Activated T-helper 1 cell treated with anti-CD3 and anti-CD28 coated beads, Interleukin-2, amount 50 U/mL, for 16 hours (primary cell): ENCODE measurements at places on chromosomes 6 and 20.

DNA sequence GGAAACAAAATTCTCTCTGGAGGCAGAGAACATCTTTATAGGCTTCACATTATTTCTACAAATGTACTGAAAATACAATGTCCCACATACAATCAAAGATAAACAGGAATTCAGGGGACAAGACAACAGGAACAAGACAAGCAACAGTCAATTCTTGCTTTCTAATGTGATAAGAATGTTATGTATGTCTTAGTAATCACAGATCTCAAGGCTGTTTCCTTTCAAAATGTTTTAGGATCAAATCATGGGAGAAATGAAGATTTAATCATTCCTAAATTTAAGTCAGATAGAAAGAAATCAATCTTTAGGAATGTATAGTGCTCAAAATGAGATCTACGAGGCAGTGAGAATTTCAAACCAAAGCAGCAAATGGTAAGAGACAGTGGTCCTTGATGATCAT, 32.1 kb downstream of the NEDD9 start:
- DNase-seq: no peak

GRCh38 chr6:85250586-85251220, 199.2 kb upstream of the NT5E start:
- no peak for DNase-seq

GRCh38 chr6:100171533-100172321, 177.7 kb upstream of the MCHR2 start:
- DNase-seq: no peak

DNA sequence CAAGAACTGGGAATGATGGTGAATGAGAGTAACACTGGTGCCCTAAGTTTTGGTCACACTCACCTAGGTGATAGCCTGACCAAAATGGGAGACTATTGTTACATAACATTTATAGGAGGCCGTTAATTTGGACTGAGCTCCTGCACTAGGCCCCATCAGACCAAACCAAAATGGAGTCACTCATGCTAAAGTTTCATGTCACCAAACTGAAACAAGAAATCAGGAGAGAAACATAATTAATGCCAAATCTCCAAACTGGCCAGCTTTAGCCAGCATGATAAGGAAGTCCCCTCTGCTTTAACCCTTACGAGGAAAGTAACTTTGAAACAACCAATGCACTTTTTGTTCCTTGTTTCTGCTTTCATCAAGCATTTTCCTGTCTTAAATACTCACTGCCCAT, 110.9 kb upstream of the SLC22A16 start:
- DNase-seq: no peak

- DNase-seq: no peak
Measured at GRCh38 chr6:30960907-30961673, 20.3 kb downstream of the MUCL3 start.

DNA sequence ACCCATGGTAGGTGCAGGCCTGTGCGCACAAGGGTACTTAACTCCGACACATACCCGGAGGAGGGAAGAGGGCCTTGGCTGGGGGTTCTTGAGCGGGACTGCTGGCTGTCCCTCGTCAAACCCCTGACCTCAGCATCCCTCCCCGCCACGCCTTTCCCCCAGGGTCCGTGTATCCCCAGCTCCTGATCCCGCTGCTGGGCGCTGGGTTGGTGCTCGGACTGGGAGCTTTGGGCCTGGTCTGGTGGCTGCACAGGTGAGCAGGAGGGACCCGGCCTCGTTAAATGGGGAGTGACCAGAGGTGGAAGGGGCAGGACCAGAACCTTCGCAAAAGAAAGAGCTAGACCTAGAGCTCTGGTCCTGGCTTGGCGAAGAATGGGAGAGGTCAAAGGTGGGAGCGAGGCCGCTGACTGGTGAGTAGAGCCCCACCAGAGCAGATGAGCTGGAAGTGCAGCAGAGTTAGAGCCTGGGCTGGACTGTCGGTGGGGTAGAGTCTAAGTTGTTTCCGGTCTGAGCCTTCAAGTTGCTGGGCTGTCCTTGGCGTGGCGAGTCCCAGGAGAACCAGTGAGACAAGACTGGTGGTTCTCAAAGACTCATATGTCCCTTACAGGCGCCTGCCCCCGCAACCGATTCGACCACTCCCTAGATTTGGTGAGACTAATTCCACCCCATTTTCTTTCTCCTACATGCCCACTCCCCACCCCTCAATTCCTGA, 963 bp downstream of the MPIG6B start:
- DNase-seq: no peak

GRCh38 chr6:14386668-14387067, 269.1 kb downstream of the CD83 start:
- DNase-seq: no peak

DNA sequence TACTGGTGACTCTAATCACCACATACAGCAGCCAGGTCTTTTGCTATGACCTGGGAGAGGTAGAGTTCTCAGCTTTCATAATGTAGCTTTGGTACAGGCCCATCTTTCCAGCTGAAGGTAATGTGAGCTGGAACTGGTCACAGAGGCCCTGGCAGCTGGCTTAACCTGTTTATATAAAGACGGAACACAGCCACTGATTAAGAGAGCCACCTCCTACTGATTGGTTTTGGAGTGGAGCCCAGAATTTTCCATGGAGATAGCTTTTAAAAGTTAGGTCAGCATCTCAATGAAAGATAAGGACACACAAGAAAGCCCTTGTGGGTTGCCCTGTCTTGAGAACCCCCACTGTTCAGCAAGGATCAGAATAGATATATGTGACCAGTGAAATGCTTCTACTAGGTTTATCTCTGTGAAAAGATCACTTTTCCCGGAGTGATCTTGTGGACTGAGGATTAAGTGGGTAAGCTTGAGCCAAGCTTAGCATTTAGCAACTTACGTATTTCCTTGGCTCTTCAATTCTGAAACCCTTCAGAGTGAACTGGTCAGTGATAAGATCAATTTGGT, 213.7 kb upstream of the CITED2 start:
- DNase-seq: no peak

DNA sequence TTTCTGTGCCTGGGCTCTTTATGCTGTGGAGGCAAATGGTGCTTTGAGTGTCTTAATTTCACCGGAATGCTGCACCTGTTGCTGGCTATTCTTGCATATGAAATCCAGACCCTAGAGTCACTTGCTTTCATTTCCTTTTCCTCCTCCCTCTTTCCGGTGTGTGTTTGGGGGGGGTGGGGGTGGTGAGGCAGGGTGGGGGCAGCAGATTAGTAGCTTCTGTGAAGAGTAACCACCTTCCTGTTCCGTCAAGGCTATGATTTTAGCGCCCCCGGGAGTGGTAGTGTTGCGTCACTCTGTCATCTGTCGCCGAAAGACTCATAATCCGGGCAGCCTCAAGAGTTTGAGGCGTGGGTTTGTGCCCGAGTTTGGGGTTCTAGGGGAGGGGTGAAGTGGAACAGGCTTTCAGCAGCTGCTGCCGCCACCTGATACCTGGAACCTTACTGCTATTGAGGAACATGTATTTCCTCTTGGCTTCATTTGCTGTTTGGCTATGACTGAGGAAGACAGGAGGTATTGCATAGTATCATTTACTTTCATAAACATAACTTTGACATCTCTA, 49.1 kb downstream of the UTRN start:
- no peak for DNase-seq

DNA sequence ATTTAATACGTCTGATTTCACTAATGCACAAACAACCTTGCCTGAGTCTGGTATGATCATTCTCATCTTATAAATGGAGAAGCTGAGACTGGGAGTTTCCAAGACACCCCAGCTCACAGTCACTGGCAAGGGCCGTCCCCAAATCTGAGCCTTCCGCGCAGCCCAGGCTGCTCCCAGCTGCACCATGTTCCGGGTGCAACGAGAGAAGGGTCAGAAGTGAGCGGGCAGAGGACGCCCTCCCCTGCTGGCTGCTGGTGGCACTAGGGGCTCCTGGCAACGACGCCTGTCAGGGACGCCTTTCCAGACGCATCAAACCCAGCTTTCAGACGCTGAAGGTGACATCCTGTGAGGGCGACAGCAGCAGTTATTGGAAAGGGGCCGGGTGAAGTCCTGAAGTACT, 115.3 kb upstream of the PROKR2 start:
- DNase-seq: no peak

GRCh38 chr6:150250826-150251225, 108.0 kb downstream of the PPP1R14C start:
- no peak for DNase-seq

DNA sequence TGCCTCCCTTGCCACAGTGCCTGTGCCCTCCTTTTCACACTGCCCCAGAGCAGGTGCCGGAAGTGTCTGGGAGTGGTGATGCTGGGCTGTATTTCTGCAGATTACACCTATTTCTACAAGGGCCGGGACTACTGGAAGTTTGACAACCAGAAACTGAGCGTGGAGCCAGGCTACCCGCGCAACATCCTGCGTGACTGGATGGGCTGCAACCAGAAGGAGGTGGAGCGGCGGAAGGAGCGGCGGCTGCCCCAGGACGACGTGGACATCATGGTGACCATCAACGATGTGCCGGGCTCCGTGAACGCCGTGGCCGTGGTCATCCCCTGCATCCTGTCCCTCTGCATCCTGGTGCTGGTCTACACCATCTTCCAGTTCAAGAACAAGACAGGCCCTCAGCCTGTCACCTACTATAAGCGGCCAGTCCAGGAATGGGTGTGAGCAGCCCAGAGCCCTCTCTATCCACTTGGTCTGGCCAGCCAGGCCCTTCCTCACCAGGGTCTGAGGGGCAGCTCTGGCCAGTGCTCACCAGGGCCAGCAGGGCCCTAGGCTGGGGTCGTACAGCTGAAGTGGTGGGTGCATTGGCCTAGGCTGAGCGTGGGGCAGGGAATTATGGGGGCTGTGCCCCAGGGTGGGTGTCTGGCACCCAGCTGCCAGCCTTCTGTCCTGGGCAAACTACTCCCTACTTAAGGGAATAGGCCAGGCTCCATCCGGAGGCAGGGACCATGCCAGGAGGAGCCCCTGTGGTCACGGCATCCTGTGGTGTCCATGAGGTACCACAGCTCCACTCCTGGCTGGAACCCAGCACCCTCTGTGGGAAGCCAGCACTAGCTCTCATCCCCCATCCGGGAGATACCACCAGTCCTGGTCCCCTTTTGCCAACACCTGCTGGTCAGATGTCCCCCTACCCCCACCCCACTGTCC, 3.5 kb downstream of the MMP24OS start:
- DNase-seq: no peak

DNA sequence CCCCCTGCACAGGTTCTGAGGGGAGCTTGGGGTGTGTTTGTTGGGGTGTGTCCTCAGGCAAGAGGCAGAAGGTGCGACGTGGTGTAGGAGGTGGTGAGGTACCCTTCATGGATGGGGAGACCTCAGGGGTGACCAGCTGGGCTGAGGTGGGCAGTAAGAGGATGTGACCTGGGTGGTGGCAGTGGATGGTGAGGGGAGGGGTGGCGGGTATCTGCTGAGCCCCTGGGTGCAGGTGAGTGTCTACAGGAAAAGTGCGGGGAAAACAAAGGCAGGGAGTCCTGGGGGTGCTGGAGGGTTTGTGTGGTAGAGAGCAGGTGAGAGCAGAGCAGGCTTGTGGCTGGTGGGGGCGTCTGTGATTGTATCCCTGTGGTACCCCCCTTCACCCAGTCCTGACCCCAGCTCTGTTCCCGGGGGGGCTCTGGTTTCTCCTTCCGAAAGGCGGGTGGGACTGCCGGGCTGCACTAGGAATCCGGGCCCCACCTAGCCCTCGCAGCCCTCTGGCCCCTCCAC, 631 bp downstream of the RAET1L start:
- DNase-seq: no peak

- no peak for DNase-seq
Measured at GRCh38 chr6:109306733-109307132, 75.5 kb downstream of the CD164 start.

GRCh38 chr6:67887747-67888545, 747.1 kb upstream of the ADGRB3 start:
- DNase-seq: no peak

DNA sequence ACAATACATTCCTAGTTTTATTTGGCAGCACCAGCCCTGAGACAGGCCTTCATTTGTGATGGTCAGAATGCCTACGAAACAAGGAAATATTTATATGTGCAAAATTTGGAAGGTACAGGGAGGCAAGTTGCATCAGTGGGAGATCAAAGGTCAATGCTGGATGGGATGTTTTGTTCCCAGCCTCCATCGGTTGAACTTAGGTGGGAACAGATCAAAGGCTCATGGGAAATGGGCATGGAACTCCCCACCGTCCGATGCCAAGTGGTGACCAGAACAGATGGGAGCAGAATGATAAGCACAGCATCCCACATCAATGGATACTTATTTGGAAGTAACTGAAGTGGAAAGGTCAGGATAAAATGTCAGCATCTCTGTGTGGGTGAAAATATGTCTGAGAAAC, 177.7 kb upstream of the TNFAIP3 start:
- DNase-seq: no peak

GRCh38 chr6:29872791-29873190, 45.2 kb downstream of the HLA-G start:
- DNase-seq: no peak

GRCh38 chr20:16287776-16288175, 285.5 kb downstream of the KIF16B start:
- DNase-seq: no peak

- no peak for DNase-seq
Measured at GRCh38 chr20:63156221-63156671, 59.7 kb downstream of the YTHDF1 start.

GRCh38 chr6:163485388-163485851, 70.9 kb downstream of the QKI start:
- DNase-seq: no peak

GRCh38 chr6:38134704-38135088, 315.2 kb downstream of the ZFAND3 start:
- no peak for DNase-seq

DNA sequence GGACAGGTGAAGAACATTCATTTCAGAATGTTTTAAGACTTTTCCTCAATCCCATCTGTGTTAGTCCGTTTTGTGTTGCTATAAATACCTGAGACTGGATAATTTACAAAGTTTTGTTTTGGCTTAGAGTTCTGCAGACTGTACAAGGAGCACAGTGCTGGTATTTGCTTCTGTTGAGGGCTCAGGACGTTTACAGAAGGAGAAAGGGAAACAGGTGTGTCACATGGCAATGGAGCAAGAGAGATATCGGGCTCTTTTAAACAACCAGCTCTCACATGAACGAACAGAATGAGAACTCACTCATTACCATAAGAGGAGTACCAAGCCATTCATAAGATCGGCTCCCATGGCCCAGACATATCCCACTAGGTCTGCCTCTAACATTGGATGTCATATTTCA, 16.7 kb downstream of the MAP7 start:
- no peak for DNase-seq

DNA sequence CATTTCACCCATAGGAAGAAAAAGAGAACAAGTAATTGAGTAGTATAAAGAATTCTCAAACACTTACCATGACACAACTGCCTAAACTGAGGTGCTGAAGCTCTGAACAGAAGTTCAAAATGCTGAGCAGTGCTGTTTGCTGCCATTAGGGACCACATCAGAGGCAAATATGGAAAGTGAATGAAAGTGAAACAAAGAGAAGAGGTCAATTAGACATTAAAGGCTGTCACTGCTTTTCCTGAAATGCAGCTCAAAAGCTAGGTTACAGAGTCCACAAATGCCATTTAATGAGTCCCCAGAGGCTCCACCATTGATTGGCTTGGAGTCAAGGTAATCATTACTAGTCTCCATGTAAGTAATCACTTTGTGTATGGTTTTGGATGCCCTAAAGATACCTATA, 46.1 kb downstream of the POU3F2 start:
- no peak for DNase-seq
